ENCODE measurements at places on chromosomes 7 and 10.
A peak's percentile ranks its signal among the peaks of the same experiment; 100 is the strongest.

DNA sequence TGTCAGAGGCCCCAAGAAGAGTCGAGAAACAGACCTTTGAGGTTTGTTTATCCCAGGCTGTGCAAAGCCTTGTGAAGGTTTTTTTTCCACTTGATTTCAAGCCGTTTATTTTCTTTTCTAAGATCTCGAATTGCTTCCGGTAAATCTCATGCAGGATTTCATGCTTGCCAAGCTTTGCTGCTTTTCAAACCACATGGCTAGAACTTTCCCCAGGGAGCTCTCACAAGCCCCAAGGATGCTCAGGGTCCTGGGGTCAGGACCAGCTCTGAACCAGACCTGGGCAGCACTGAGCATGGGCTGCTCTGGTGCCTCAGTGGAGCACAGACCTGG, 48.0 kb upstream of the AQP1 start:
- DNase-seq = no peak

DNA sequence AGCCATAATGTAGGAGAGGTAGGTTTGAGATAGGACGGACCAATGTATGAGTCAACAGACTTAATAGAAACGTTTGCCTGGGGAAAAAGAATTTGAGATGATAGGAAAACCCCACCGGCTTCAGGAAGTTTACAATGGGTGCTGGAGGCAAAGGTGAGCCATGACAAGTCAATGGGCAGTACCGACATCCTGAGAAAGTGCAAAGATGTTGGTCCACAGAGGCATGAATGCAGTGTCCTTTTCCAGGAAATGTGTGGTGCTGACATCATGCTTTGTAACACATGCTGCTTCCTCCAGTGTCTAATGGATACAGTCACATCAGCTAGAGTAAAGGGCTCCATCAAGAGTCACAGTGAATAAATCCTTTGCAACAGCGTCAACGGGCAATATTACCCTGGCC, 533.6 kb downstream of the INHBA start:
- DNase-seq = no peak

DNA sequence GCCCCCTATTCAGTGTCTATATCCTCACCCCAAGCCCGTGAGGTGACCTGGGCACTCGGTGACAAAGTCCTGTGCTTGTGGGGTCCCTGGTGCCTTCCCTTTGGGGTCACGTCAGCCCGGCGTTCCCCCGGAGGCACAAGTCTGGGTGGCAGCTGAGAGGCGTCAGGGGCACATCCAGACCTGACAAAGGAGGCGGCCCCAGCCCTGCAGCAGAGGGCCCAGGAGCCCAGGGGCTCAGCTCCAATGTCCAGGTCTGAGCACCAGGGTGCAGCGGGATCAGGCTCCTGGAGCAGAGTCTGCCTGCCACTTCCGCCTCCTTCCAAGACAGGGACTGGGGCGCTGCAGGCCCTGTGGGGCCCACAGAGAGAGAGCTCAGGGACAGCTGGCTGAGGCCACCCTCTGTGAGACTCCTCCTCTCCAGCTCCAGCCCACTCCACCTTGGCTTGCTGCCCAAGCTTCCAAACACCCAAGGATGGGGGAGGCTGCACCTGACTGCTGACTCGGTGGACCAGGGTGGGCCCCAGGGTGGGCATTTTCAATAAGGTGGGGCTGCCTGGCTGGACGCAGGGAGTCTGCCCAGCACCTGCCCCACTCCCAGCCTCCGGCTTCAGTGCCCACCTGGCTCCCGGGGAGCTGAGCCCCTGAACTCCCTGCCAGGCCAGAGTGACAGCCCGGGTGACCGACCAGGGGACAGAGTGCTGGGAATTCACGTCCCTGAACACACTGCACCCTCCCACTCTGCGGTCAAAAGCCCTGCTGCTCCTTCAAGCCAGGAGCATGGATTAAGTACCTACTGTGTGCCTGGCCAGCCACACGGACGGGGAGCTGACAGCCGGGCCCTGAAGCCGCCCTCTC, 1.0 kb upstream of the KNDC1 start:
- no peak for DNase-seq

- no peak for DNase-seq
Observed at GRCh38 chr10:33015761-33016547, 57.9 kb upstream of the ITGB1 start.

DNA sequence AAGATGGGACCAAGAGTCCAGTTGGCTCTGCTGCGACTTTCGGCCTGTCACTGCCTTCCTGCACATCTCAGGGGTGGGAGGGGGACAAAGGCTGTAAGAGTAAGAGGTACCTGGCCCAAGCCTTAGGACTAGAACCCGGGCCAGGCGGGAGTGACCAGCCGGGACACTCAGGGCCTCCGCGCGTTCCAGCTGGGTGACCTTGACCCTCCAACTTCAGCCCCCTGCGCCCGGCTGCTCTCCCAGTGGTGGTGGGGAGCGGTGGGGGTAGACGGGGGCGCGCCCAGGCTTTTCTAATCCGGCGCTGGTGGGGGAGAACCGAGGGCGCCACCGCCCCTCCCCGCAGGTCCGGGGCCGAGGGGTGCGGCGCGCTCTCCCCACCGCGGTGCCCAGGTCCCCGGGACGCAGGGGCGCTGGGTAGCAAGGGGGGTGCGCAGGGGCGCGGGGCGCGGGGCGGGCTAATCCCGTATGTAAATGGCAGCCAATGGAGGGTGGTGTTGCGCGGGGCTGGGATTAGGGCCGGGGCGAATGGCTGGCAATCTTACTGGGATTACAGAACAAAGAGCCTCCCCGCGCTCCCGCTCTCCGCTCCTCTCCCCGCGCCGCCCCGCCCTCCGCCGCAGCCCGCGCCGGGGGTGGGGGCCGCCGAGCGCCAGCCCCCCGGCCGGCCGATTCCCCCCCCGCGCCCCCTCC, at the start of gene GTF2IRD1:
GTF2IRD1 (plus strand) TSS at position 585 of the 690 bp plus-strand sequence. CDS start 54,175 bp downstream, outside the sequence.
- peak; percentile 33 for DNase-seq

DNA sequence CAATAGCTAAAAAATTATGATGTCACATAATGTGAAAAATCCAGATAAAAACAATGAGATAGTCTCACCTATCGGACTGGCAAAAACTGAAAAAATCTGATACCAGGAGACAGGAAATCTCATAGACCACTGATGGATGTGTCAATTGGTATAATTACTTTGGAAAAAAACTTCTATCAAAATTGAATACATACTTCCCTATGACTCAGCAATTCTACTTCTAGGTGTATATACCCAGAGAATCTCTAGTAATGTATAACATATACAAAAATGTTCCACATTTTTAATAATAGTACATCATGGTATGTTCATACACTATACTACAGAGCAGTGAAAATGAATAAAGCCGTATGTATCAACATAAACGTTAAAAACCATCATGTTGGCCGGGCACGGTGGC, 34.9 kb downstream of the SHTN1 start:
- DNase-seq = no peak

DNA sequence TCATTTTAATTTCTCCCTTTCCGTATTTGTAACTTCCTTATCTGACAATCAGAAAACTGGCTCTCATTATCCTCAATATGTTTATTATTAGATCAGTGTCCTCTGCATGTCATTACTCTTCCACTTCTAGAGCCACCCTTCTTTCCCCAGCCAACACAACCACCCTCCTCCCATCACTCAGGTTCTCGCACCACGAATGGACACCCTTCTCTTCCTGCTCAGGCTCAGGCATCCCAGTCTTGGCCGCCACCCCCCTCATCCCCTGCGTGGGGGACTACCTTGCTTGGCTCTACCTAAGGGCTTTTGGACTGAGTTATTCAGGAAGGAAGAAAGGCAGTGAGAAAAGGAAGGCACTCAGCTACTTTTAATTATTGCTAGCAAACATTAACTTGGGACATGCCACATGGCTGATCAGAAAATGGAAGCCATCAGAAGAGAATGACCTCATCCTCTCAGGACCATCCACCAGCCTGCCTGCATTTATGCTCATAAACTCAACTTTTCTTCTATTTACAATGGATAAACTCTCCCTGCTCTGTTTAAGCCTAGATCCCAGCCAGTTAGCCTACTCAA, 199.9 kb upstream of the PLXNA4 start:
- DNase-seq = no peak

GRCh38 chr10:117900280-117900679, 146.5 kb downstream of the RAB11FIP2 start:
- DNase-seq = no peak

DNA sequence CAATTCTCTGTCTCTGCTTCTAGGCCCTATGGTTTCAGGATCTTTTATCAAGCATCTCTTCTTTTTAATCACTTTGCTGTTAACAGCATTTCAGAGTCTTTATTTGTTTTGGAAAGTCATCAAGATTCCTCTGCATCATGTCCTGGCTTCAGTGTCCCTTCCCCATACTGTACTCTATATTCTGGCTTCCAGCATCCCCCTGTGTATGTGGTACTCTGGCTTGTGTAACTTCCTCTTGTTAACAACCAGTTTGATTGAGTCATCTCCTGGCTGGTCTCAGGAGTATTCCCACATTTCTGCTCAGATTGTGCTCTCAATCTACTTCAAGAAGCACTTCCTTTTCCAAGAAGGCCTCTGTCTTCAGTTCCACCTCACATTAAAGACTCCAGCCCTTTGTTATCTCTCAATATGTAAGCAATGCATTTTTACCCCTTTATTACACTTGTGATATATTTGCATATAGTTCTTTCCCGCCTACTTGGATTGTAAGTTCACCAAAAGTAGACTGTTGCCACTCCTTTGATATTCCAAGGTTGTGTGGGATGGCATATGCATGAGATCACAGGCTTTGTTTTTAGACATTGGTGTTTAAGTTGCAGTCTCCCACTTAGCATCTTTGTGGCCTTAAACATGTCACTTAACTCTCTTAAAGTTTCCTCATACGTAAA, 15.1 kb upstream of the ATE1 start:
- no peak for DNase-seq

GRCh38 chr7:130941322-130942210, 207.6 kb upstream of the KLF14 start:
- no peak for DNase-seq

DNA sequence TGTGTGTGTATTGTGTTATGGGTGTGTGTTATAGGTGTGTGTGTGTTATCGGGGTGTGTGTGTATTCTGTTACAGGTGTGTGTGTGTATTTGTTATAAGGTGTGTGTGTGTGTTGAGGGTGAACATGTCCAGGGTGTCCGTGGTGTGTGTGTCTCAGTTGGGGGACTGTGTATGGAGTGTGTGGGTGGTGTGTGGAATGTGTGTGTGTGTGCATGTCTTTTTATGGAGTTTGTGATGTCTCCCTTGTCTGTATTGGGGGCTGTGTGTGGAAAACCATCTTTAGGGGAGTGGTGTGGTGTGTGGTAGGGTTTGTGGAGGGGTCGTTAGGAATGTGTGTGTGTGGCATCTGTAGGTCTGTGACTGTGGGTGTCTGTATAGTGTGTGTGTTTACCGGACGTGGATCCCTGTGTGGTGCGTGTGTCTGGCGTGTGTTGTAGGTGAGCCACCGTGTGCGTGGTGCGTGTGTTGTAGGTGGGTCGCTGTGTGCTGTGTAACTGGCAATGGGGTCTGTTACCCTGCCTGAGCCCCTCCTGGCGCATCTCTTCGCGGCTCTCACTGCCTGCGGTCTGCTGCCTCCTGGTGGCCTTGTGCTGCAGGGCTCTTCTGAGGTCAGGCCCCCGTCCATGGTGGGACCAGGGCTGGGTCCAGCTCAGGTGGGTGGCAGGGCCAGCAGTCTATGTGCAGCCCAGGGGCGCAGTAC, 61.7 kb downstream of the PALD1 start:
- DNase-seq = no peak

DNA sequence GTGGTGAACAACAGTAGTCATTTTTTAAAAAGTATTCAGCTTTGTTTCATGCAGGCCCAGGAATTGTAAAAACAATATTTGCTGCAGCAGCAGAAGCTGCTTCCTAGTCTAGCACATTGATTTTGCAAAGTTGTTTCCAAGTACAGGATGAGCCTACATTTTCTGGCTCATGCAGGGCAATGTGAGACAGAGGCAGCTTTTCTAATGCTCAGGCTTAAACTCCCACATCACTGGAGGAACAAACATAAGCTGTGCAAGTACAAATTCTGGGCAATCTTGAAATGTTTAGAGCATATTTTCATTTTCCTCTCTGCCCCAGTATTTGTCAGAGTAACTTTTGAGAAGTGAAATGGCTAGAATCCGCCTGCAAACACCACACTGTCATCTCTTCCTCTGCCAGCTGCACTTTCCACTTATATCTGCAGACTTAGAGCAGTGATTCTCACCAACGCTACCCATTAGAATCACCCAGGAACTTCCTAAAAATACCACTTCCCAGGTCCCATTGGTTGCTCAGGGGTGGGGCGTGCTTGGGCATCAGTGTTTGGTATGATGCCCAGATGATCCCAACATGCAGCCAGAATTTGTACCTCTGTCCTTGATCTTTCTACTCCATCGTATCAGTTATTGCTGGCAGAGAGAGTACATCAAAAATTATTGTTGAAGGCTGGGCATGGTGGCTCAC, 304.1 kb upstream of the LRGUK start:
- no peak for DNase-seq

GRCh38 chr7:2157473-2158279, 75.1 kb downstream of the MAD1L1 start:
- DNase-seq = no peak

- DNase-seq = no peak
Observed at GRCh38 chr7:80532153-80532552, 20.3 kb upstream of the GNAT3 start.

- no peak for DNase-seq
Observed at GRCh38 chr7:30469303-30469702, 9.3 kb downstream of the NOD1 start.

DNA sequence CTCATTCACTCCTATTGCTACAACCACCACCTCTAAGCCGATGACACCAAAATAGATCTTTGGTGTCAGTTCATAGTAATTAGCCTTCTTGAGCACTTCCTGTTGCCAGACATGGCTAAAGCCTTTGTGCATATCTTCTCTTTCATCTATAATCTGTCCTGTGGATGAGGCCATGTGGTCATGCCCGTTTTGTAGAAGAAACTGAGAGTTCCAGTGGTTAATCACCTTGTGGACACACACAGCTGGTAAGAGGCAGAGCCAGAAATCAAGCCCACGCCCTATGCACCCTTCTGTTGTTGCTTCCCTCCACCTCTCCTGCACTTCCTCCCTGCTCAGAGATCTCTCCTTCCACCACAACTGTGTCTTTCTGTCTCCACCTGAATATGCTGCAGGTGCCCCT, 285.1 kb upstream of the PFKP start:
- DNase-seq = no peak

Measured in activated naive CD4-positive, alpha-beta T cell (primary cell).